ENCODE measurements at places on chromosomes 5 and 9. TPM values are rescaled to one million over a fixed set of nuclear protein-coding genes. Genes with fewer than 3 reads are reported as not detected.
A peak's percentile ranks its signal among the peaks of the same experiment; 100 is the strongest.

The HSD17B3 gene
- 0.81 TPM for total RNA-seq

- DNase-seq = no peak
These were observed 5.7 kb downstream of the MEGF10 start for GRCh38 chr5:127296321-127296720.

The IGFBPL1 gene
- total RNA-seq = 0.87 TPM

DNA sequence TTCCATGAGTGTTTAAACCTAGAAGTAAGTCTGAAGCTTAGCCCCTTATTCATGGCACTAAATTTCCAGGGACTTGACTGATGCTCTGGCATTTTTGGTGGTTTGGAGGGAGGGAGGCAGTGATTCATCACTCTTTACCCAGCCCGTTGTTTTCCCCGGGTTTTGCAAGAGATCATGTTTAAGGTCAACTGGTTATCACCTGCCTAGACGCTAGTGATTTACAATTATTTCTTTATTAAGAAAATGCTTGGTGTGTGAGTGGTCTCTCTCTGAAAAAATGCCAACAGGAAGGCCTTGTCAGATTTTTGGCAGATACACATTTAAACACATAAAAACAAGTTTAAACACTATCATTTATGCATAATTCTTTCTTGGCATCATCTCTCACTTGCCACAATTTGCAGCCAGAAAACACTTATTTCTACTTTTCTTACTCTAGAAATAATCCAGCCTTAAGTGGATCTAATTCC is 737.9 kb upstream of the ZNF608 start:
- no peak for DNase-seq

- no peak for DNase-seq
These were observed 154.0 kb downstream of the PIK3R1 start for GRCh38 chr5:68369457-68370125.

- no peak for DNase-seq
These were observed 145.2 kb upstream of the TAS2R1 start for GRCh38 chr5:9775339-9775738.

GRCh38 chr5:159456722-159457465 is 126.6 kb upstream of the IL12B start:
- no peak for DNase-seq

- no peak for DNase-seq
These were observed 16.6 kb downstream of the TUT7 start for GRCh38 chr9:86337469-86338108.

- DNase-seq = no peak
These were observed 5.0 kb downstream of the CHSY3 start for GRCh38 chr5:129909225-129909624.

The C9orf50 gene
- total RNA-seq = not detected

GRCh38 chr5:68499987-68500386 is 284.4 kb downstream of the PIK3R1 start:
- DNase-seq = no peak

DNA sequence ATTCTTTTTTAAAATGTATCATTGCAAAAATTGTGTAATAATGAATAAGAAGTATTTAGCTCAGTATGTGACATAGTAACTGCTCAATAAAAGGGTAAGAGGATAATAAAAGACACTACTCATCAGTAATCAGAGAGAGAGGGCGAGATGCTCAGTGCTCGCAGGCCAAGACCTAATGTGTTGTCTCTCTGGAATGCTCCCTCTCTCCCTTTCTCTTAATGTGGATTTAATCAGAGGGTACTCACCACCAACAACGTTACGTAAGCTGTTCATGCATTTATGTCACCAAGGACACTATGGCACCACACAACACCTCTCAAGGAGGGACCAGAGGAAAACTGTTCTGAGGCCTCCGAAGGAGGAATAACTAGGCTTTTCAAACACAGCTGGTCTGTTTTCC is 42.5 kb downstream of the WHRN start:
- no peak for DNase-seq

GRCh38 chr9:18438951-18439350 is 35.0 kb upstream of the ADAMTSL1 start:
- DNase-seq = no peak

DNA sequence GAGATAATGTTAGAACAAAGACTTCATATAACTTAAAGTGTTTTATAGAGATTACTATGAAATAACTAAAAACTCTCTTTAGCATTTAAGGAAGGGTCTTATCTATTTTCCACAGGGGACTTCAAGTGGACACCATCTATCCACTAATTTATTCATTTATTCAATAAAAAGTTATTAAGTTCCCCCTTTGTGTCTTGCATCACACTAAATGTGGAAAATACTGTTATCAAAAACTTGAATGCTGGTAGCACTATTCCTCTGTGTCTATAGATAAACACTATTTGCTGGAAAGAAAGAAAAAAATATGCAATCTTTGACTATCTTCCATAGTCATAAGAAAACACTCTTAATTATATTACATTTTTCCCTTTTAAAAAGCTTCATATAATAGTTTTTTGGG is 20.1 kb upstream of the ZNF622 start:
- no peak for DNase-seq

The SLC36A3 gene
- total RNA-seq = not detected

The SEMA5A gene
- total RNA-seq = 38.9 TPM

- DNase-seq = no peak
These were observed 183.4 kb downstream of the HINT1 start for GRCh38 chr5:130981663-130982062.

GRCh38 chr9:134349936-134350335 is 23.7 kb downstream of the RXRA start:
- DNase-seq = no peak

The SLC23A1 gene
- total RNA-seq = not detected

- no peak for DNase-seq
These were observed 554.8 kb downstream of the BNC2 start for GRCh38 chr9:16315720-16316119.

GRCh38 chr9:130640681-130641080 is 23.7 kb upstream of the PRDM12 start:
- no peak for DNase-seq

GRCh38 chr5:144205141-144205551 is 34.5 kb downstream of the KCTD16 start:
- DNase-seq = peak; percentile 63

The PCDHGA6 gene
- 3.9 TPM for total RNA-seq

GRCh38 chr5:40360685-40361084 is 319.0 kb upstream of the PTGER4 start:
- no peak for DNase-seq

- no peak for DNase-seq
These were observed 311.6 kb upstream of the PRR16 start for GRCh38 chr5:120152472-120152871.

DNA sequence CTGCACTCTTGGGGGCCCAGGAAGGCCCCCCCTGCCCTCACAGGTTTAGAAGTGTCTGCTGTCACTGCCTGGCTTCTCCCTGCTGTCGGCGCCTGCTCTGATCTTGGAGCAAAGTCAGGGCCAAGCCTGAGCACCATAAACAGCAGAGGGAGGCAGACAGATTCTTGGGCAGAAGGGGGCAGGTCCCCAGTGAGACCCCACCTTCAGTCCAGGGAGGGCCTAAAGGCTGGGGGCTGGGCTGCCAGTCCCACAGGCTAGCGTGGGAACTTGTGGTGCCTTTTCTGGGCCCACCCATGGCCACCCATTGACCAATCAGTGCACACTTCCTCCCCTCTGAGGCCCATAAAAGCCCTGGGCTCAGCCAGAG is 124.0 kb downstream of the OLFM1 start:
- DNase-seq = peak; percentile 38

DNA sequence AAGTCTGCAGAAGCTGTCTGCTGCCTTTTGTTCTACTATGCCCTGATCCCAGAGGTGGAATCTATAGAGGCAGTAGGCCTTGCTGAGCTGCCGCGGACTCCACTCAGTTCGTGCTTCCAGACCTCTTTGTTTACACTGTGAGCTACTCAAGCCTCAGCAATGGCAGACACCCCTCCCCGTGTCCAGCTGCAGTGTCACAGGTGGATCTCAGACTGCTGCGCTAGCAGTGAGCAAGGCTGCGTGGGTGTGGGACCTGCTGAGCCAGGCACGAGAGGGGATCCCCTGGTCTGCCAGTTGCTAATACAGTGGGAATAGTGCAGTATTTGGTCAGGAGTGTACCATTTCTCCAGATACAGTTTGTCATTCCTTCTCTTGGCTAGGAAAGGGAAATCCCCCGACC is 99.6 kb downstream of the SLCO4C1 start:
- peak; percentile 48 for DNase-seq

The NTNG2 gene
- 7.6 TPM for total RNA-seq

DNA sequence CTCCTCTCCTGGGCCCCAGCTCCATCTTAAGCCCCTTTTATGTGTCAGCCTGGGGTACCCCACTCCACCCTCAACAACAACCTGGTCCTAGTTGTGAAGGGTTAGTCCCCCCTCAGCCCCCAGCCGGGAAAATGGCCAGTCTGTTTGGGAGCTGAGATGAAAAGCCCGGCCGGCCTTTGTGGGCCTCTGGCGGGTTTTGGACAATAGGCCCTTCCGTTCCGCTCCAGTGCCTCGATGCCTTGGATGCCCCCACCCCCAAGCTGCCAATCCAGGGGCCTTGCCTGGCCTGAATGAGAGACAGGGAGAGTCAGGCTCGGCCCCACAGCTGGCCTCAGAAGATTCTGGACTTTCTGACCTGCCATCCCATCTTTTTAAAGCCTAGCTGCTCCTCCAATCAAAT is 9.2 kb downstream of the CNTFR start:
- DNase-seq = no peak

The SOHLH1 gene
- total RNA-seq = not detected

GRCh38 chr5:88702332-88702731 is 180.7 kb downstream of the MEF2C start:
- no peak for DNase-seq

DNA sequence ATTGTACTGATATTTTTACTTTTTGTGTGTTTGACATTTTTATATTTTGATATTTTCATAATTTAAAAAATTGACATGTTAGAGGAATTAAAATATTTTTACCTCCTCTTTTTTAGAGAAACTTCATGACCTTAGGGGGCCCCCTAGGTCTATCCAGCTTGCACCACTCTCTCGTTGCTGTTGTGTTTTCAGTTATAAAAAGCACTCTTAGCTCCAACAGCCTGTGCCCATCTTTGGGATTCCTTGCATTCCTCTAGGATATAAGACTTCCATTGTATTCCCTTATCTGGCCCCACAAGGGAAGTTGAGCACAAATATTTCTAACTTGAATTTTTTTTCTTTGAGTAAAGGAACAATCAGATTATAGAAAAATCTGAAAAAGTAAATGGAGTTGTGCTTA is 245.3 kb downstream of the SH3GL2 start:
- no peak for DNase-seq

The TMC1 gene
- not detected for total RNA-seq

The CTXN3 gene
- not detected for total RNA-seq

The ELOVL7 gene
- total RNA-seq = 8.2 TPM

The STC2 gene
- total RNA-seq = 4.9 TPM

The CBY3 gene
- total RNA-seq = not detected

The PCDHA1 gene
- total RNA-seq = not detected

DNA sequence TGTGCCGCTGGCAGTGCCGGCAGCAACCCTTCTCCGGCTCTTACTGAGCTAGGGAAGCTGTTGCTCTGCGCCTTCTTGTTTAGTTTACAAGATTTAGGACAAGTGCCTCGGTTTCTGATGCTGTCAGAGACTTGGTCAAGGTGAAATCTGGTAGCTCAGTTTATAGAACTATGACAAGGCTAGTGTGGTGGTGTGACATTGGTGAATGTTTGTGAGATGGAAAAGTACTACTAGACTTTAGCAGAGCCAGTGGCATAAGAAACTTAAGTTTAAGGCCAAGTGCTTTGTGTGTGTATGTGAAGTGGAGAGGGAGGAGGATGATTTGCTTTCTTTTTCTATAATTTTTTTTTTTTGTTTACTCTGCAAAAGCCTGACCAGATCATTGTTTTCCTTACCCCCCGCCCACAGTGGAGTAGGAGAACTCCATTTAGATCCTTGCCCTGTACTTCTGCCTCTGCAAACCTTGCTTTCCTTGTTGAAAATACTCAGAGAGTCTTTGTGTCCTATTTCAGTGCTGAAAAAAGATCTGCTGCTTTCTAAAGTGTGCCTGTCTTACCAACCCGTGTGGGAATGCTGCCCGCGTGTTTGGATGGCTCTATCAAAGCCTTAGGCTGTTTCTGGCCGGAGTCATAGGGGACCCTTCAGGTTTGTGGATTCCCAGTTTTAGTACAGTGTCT is 75.9 kb downstream of the TRIO start:
- DNase-seq = no peak

DNA sequence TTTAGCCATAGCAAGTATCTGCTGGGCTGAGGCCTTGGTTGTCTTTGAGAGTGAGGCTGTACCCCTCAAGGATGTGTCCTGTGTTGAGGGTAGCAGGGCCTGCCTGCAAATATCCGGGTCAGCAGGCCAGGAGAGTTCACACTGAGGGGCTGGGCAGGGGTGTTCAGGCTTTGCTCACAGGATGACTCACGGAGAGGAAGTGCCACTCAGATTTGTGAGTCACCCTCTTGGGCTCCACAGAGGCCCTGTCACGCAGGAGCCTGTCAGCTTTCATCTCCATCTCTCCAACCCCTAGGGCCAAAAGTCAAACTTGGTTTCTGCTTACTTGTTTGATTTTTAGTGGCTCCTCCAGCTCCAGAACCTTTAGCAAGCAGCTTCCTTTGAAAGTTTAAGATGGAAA is 211.5 kb downstream of the SEC61B start:
- DNase-seq = peak; percentile 70

DNA sequence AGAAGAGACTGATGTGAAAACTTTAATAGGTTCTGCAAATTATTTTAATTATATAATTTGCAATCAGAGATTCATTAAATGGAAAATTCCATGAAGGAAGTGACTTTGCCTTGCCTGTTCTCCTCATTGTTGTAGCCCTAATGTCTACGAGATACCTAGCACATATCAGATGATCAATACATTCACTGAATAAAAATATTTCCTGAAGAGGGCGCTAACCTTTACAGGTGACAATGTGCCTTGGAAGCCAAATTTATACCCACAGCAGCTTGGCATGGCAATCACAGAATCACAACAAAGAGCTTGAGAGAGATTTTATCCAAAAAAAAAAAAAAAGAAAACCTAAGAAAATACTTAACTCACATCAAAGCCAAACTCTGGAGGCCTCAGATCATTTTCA is 17.4 kb downstream of the HAUS6 start:
- DNase-seq = no peak

- no peak for DNase-seq
These were observed 150.4 kb upstream of the ERCC6L2 start for GRCh38 chr9:95725045-95725444.

GRCh38 chr5:171275841-171276544 is 33.1 kb upstream of the TLX3 start:
- DNase-seq = no peak

The PCDHGA10 gene
- 6.2 TPM for total RNA-seq

The BARX1 gene
- not detected for total RNA-seq

- no peak for DNase-seq
These were observed 1.2 kb downstream of the ARRDC1 start for GRCh38 chr9:137606734-137607138.
